ENCODE measurements at places on chromosomes 1 and 21.
A peak's percentile ranks its signal among the peaks of the same experiment; 100 is the strongest.

GRCh38 chr1:230834292-230834691, 34.0 kb downstream of the C1orf198 start:
- DNase-seq: peak; percentile 85

DNA sequence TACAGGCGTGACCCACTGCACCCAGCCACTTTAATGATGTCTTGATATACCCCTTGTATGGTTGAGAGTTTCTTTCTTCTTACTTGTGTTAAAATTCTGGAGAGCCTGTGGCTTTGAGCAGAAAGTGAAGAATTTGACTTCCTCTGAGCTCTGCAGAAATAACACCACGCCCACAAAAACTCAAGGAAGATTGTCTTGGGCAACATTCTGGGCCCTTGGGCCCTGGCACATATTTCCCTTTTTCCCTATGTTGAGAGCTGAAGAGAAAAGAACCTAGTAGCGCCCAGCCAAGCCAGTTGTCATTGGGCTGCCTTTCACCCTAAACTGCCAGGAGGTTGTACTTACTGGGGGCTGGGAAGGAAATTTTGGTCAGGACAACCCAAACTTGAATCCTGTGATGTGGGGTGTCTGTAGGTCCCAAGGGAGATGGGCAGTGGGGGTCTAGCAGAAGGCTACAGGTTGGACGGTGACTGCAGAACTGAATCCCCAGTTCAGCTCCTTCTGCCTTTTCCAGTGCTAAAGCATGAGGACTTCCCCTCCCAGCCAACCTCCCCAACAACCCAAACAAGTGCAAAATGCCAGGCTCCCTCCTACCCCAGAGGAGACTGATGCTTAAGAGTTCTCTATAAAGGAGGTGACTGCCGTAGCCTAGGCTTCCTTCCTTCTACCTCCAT, 11.7 kb upstream of the SNAPIN start:
- no peak for DNase-seq

DNA sequence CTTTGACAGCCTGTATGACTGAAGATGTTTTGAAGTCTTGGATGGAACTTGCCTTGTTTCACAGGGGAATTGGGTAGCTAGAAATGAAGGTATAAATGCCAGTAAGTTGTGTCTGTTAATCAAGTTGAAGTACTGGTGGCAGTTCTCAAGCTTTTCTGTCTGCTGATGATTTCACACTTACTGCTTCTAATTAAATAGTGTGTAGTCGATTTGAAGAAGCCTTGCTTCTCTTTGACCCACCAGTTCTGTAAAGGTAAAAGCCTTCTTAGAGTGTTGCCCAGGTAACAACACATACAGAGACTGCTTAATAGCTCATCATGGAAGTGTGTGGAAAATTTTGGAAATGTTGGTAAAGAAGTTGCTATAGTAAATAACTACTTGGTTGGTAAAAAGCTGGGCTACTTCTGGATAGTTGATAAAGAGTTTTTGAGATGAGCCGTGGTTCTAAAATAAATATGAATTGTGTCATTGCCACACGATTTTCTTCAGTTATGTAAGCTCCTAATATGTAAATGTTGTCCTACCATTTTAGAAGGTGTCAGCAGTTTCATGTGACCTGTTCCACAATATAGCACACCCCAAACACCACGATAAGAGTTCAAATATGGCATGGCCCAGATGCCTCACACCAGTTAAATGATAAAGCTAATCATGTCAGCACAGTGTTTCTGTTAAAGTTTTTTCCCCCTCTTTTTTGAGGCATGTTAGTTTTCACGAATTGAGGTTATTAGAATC, 7.4 kb downstream of the RABGAP1L start:
- no peak for DNase-seq

GRCh38 chr1:53732409-53732808, 6.6 kb downstream of the GLIS1 start:
- no peak for DNase-seq

- no peak for DNase-seq
Observed at GRCh38 chr1:167544447-167545093, 9.0 kb downstream of the CREG1 start.

DNA sequence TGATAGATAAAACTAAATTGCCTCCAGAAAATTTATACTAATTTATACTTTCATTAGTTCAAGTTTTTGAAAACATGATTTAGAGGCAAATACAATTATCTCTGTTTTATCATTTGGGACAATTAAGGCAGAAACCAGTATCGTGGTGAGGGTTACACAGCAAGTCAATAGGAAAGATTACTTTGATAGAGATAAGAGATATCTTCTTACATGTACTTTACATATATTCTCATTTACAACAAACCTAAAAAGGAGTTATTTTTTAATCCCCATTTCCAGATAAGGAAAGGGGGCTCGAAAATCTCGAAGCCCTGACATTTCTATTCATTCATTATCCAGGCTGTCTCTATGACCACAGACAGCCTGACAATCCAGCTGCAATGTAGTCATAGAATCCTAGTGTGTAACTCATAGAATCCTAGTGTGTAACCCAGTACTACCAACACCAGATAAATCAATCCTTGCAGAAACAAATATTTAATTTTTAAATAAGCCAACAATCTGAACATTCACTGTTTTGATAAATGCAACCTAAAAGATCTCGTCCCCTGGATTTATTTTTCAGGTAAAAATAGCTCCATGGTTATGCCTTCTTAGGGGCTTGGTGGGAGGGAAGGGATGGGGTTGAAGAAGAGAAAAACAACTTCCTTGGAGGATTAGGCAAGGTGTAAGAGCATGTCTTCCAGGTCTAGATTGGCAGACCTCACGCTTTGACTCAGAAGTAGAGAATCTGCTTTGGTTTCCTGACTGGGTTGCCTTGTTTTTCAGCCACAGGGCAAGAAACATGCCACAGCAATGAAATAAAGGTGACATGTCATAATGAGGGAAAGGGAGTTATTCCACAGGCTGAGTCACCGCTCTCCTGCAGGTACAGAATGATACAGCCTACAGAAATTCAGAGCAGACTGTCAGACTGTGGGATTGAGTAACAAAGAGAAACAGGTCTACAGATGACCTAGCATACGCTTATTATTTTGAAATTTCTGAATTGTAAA, 45.6 kb downstream of the IRF2BP2 start:
- no peak for DNase-seq

DNA sequence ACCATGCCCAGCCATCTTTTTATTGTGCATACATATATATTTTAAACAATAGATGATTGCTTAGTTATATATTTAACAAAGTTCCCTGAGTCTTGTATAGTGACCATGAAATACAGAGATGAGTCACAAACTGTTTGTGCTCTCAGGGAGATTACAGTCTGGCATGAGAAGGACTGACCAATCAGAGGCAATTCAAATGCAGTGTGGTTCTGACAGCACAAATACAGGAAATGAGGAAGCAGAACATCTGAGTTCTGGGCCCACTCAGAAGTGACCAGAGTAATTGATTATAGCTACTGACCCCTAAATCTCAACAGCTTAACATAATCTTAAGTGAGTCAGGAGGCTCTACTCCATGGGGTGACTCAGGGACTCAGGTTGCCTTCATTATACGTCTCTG, 534.5 kb downstream of the OMA1 start:
- no peak for DNase-seq

GRCh38 chr1:53986458-53986857, 31.5 kb downstream of the LDLRAD1 start:
- no peak for DNase-seq

DNA sequence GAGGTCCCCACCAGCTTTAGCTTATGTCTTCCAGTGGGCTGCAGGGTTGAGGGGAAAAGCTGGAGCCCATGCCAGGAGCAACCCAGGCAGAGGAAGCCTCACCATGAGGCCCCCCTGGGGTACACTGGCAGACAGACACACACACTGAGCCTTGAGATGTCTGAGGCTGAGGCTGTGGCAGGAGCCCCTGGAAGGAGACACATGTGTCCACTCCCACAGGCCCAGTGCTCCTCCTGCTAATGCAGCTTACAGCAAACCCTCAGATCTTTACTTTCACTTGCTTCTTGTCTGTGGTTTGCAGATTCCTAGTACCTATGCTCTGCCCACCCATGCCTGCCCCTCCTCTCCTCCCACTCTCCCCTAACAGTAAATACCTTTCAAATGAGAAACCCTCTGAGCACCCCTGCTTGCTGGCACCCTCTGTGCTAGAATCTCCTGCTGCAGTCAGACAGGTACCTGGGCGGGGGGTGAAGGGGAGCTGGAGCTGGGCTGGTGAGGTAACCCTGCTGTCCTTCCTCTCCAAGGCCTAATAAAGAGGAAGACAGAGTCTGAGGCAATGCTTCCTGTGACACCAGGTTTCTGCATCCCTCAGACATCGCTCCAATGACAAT, 63.4 kb upstream of the NEK2 start:
- no peak for DNase-seq

DNA sequence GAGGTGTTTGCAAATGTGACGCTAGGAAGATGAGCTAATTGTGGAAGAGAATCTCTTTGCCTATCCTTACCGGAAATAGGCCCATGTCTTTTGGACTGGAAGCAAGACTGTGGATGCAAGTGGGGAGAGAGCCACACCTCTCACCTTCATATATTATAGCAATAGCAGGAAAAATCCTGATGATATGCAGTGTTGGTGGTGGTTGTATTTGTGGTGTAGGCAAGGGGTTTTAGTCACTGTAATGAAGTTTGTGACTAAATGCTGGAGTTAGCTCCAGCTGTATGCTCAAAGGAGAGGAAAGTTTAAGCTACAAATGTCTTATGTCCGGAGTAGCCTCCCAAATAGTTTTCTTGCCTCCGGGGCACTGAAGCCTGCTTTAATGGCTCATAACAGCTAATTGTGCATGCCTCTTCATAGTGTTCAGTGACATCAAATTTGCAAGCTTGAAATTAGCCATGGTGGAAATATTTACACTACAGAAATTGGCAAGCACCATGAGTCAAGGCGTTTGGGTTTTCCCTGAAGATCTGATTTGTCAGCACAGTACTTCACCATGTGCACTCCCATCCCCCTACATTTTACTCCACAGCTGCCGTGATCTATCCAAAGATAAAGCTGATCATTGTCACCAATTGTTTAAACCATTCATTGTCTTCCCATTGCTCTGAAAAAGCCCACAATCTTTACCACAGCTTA, 102.6 kb upstream of the ZNF644 start:
- no peak for DNase-seq

- DNase-seq: no peak
Observed at GRCh38 chr1:26022404-26022779, 817 bp downstream of the EXTL1 start.

- no peak for DNase-seq
Observed at GRCh38 chr1:67169496-67169895, 3.2 kb downstream of the IL23R start.

DNA sequence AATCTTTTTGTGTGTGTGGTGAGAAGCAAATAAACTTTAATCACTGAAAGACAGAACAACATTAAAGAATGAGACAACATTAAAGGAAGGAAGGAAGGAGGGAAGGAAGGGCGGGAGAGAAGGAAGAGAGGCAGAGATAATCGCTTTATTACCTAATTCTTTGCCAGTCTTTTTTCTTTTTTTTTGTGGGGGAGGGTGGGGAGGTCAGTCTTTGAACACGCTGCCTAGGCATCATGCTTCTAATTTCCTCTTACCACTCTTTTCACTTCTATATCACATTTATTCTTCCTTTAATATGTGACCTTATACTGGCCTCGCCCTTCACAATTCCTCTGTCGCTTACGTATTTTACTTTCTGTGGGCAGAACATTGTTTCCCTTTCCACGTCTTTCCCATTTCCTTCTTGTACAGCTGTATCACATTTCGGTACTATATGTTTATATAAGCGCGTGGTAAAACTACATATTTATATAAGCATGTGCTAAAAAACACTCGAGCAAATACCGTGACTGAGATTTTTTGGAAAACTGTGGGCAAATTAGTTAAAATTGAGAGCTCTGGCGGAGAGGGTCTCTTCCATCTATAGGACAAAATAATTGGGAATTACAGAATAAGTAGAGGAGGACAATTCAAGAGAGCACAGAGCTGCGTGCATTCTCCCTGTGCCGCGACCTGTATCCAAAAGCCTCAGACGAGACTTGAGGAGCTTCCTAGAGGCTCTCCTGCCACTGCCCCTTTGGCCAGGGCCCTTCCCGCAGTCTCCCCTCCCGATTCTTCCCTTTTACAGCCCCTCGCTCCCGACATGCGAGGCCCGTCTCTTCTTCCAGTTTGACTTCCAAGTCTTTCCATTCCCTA, 823 bp upstream of the PRKAA2 start:
- no peak for DNase-seq

DNA sequence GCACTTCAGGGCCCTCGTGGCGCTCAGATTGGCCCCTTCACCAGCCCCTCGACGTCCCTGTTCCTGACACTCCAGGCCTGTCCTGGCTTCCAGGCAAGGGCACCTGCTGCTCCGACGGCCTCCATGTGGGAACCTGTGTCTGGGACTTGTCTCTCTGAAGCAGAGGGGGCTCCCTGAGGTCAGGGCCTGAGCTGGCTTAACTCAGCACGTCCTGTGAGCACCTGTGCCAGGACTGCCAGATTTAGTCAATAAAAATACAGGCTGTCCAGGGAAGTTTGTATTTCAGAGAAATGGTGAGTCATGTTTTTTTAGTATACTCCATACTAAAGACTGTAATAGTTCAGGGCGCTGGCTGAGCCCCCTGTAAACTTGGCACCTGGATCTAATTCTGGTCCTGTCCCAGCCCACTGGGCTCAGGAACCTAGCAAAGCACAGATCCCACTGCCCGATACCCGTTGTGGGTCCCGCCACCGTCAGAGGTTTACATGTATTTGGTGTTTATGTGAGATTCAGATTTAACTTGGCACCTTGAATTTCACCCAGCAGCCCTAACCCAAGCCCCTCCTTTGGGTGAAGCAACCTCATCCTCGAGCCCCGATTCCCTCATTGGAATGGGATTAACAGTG, 109.9 kb upstream of the IFFO2 start:
- no peak for DNase-seq

- DNase-seq: peak; percentile 76
Observed at GRCh38 chr1:29271724-29272123, 35.4 kb downstream of the PTPRU start.

GRCh38 chr1:223022641-223023473, 120.2 kb downstream of the TLR5 start:
- no peak for DNase-seq

DNA sequence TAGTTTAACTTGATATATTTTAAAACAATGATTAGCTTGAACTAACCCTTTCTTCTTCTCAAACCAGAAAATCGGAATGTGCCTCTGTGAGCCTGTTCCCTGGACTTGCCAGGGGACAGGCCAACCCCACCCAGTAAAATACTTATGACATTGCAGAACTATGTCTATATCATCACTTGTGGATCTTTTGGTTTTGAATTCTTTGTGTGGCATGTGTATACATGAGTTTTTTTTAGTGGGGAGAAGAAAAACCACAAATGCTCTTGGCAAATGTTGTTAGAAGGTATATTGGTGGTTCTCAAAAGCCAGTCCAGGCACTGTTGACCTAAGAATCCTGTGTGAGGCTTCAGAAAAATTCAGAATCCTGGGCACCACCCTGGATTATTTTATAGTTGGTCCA, 347.4 kb downstream of the SIPA1L2 start:
- DNase-seq: no peak

GRCh38 chr1:64983110-64983509, 16.8 kb upstream of the JAK1 start:
- DNase-seq: no peak

DNA sequence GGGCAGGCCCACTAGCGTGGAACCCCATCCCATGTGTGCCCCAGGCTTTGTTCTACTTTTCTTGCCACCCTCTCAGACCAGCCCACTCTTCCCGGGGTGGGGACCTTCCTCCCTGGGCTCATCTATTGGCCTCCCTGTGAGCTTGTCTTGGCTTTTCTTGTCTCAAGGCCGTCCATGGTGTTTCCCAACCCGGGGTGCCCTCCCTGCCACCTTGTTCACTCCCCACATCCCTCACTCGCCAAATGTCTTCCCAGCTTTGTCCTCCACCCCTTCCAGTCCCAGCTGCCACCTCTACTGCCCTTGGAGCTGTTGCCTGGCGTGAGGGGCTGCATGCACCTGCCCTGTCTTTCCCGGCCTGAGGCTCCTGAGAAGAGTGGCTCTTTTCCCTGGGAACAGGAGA, 18.4 kb downstream of the LRRC71 start:
- no peak for DNase-seq
